Fibroblast of skin of back (primary cell): ENCODE measurements at places on chromosomes 5 and 9.

DNA sequence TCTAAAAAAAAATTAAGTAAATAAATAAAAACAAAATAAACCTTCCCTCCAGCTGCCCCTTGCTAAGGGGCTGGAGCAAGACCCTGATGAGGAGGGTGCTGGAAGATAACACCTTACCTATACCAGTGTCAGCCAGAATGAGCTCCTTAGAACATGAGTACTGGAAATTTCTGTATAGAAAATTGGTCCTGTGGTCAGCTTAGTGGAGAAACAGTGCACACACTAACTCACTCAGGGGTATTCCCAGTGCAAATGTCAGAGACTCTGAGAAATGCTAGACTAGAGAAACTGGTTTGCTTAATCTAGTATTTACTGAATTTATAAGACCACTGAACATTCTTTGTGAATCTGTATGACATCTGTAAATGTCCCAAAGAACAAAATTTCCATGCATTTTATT, 62.1 kb upstream of the CTXN3 start:
- DNase-seq = no peak

DNA sequence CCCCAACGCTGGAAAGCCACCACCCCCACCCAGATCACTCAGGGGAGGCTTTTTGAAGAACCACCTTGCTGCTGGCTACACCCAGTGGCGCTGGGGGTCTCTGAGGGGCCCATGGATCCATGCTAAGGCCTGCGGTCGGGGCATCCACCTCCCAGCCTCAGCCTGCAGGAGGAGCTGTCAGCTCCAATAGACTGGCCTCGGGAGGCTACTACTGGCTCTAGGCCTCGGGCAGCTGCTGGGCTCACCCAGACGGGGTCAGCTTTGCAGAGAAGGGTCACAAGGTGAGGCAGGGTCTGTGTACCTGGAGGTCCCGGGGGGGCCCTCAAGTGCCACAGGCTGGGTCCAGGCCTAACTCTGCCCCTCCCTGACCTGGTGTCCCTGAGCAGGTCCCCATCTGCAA, 193.7 kb downstream of the OLFM1 start:
- no peak for DNase-seq

GRCh38 chr9:13555516-13555915, 276.0 kb upstream of the MPDZ start:
- no peak for DNase-seq

DNA sequence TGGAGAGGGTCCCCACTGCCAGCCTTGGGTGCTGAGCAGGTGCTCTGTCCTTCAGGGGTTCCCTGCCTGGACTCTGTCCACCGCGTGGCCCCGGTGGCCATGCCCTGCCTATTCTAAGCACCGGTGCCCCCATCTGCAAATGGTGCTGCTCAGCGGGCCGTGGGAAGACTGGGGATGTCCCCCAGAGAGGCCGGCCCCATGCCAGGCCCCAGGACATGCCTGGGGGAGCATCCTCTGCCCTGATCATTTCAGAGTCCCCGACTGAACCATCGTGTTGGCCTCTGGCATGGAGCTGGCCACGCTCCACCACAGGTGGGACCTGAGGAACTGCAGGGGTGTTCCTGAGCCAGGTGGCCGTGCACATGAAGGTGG, 64.7 kb downstream of the RXRA start:
- DNase-seq = no peak

DNA sequence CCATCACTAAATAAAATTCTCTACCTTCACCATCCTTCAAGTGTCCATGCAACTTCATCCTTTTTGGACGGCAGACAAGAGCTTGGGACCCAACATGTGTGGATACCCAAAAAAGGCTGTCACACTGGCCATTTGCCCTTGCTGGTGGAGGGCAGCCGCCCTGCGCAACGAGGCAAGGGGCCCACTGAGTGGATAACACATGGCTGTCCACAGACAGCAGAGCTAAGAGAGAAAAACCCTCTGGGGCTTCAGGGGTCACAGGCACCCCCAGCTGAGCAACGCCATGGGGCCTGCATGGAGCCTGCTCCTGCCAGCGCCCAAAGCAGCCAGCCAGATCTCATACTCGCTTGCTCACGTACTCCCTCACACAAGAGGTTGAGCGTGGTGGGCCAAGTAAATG, 205.9 kb upstream of the NREP start:
- no peak for DNase-seq

- no peak for DNase-seq
Observed at GRCh38 chr5:89072842-89073672, 190.1 kb upstream of the MEF2C start.

GRCh38 chr5:154077696-154078095, 38.9 kb downstream of the MFAP3 start:
- no peak for DNase-seq

GRCh38 chr5:170306381-170306831, 8.8 kb upstream of the LCP2 start:
- peak; percentile 90 for DNase-seq

- no peak for DNase-seq
Observed at GRCh38 chr9:108904161-108904560, 29.8 kb downstream of the ELP1 start.

GRCh38 chr5:100877274-100877673, 25.8 kb downstream of the ST8SIA4 start:
- no peak for DNase-seq

DNA sequence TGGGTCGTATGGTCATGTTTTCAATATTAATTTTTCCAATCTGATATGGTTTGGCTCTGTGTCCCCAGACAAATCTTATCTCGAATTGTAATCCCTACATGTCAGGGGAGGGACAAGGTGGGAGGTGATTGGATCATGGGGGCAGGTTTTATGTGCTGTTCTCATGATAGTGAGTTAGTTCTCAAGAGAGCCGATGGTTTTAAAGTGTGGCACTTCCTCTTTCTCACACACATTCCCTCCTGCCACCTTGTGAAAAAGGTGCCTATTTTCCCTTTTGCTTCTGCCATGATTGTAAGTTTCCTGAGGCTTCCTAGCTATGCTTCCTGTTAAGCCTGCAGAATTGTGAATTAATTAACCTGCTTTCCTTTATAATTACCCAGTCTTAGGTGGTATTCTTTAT, 309.1 kb upstream of the GRIN3A start:
- no peak for DNase-seq

DNA sequence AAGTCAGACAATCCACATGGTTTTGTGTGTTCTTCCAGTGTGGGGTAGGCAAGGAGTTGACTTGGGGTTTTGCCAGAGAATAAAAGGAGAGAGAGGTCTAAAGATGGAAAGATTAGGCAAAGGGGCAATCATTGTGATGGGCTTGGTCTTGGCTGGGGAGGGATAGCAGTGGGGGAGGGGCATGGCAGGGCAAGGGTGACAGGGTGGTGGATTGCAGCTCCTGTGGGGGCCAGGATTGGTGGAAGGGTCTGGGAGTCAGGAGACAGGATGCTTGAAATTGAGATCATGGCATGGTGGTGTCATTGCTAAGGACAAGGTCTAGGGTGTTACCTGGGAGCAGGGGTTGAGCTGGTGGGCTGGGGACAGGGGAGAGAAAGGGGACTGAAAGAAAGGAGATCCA, 57.6 kb downstream of the ZNF618 start:
- DNase-seq = no peak

DNA sequence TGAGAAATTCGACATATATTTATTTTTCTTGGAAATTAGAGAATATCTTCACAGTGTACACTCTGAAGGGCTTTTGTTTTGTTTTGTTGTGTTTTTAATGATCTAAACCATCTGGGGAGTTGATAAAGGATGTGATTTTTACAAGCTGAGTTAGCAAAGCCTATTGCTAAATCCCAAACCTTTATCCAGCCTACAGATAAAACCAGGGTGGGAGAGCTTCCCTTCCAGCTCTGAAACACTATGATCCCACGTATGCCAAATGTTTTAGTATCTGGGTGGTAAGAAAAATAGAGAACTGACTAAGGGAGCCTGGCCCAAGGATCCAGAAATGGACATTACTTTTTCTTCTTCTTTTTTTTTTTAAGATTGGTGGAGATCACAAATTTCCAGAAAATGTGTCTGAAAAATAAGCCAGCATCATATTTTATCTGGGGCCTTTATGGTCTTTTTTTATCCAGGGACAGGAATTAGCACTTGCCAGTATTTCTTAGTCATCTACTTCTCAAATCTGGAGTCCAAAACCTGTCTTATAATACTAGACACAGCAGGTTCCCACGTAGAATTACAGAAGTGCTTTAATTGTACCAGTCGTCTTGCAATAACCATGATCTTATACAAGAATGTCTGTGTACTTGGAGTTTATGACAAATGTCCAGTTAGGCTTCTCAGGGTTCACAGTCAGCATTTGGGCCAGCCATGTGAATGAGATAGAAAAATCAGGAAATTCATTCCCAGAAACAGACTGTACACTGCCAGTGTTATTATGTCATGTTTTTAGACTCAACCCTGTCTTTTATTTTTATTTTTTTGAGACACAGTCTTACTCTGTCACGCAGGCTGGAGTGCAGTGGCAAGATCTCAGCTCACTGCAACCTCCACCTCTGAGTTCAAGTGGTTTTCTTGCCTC, 290.8 kb upstream of the MPDZ start:
- DNase-seq = peak; percentile 45

DNA sequence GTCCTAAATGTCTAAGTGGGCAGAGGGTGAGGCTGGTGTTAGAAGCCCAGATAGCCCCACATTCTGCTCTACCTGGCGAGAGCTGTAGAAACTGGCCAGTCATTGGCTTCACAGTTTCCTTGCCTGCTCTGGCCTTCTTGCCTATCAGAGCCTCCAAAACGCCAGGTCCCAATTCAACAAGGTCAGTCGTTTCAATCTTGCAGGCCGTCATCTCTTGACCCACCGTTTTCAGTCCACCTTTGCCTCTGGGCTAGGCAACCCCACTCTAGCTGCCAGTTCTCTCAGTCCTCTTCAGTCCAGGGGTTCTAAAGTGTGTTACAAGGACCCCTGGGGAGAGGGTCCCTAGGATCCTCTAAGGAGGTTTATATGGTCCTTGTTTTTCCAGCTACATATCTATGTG, 20.0 kb upstream of the TIFAB start:
- no peak for DNase-seq

DNA sequence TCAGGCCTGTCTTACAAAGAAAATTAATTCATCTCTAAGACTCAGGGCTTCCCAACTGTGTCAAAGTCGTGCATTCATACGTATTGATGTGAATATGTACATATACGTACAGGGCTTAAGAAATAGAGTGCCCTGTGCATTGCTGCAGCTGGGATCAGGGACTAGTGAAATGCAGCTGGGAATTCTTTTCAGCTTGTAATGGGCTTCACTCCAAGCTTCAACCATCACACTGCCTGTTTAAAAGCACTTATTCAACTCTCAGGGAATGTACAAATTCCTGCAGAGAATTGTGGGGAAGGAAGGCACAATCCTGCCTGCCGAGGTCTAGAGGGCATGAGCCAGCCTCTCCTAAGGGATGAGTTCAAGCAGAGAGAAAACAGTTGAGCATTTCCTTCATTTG, 59.6 kb upstream of the MAN2A1 start:
- peak; percentile 54 for DNase-seq

- DNase-seq = no peak
Observed at GRCh38 chr5:65730910-65731309, 8.9 kb downstream of the NLN start.

- DNase-seq = peak; percentile 47
Observed at GRCh38 chr5:169667896-169668674, 31.0 kb downstream of the DOCK2 start.

- peak; percentile 96 for DNase-seq
Observed at GRCh38 chr5:172772112-172772906, 1.3 kb upstream of the DUSP1 start.

DNA sequence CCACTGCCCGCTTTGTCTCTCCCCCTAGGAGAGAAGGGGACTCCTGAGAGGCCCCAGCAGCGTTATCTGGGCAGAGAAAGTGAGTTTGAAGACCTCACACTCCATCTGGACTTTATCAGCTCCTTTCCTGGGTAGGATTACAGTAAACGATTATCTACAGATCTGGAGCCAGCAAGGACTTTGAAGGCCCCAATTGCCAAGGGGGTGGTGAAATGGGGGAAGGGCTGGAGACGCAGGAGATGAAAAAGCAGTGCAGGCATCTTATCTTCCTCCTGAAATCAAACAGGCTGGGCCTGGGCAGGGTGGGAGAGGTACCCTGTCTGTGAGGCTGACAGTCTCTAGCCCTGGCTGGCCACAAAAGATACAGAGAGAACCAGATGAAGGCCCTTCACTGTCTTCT, 105.8 kb upstream of the MSX2 start:
- no peak for DNase-seq

- DNase-seq = no peak
Observed at GRCh38 chr5:176725521-176726280, 78.4 kb downstream of the TSPAN17 start.

GRCh38 chr5:122099060-122099790, 21.2 kb upstream of the LOX start:
- DNase-seq = peak; percentile 70

GRCh38 chr5:40904205-40904993, 4.9 kb upstream of the C7 start:
- DNase-seq = peak; percentile 71

DNA sequence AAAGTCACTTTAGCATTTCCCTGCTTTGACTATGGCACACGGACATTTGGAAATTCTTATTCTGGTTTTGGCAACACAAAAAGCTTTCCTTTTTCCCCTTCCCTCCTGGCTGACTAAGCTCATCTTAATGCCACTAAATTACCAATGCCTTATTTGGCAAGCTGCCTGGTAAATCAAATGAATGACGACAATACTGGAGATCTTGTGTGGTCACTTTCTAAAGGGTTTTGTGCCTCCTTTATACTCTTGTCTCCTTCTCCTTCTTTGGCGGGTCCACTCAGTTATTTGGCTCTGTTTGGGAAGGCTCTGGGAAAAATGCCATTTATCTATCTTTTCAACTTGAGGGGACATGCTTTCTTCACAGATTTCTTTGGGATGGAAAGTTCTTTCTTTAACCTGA, 34.9 kb downstream of the SH3GL2 start:
- peak; percentile 29 for DNase-seq

DNA sequence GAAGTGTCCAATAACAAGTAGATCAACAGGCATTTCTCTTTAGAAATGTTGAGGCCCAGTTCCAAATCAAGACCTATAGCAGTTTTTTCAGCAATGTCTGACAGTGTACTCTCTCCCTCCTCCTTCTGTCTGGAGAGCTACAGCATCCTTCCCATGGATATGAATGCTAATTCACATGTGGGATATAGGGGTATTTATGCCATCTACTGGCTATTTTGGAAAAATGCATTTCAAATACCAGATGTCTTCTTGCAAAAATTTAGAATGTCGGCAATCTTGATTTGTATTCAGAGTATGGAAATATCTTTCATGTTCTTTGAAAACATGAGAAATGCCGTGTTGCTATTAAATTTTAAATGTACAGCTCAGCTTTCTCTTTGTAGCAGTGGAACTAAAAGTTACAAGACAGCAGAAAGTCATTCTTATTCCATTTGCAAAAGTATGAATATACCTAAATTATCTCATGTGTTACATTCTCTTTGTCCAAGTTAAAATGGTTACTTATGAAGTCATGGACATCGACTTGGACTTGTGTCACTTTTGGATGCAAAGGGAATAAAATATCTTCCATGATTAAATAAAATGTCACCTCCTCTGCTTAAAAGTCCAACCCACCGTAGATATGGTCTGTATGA, 647.8 kb downstream of the TAF11L14 start:
- DNase-seq = peak; percentile 59
